KBM-7 (cell line): ENCODE measurements at places on chromosomes 7 and 10.
A peak's percentile ranks its signal among the peaks of the same experiment; 100 is the strongest.

- DNase-seq: no peak
These were observed 162.3 kb upstream of the NPS start for GRCh38 chr10:127386606-127387327.

- DNase-seq: peak; percentile 11
These were observed 79.5 kb upstream of the PCBD1 start for GRCh38 chr10:70967591-70968587.

DNA sequence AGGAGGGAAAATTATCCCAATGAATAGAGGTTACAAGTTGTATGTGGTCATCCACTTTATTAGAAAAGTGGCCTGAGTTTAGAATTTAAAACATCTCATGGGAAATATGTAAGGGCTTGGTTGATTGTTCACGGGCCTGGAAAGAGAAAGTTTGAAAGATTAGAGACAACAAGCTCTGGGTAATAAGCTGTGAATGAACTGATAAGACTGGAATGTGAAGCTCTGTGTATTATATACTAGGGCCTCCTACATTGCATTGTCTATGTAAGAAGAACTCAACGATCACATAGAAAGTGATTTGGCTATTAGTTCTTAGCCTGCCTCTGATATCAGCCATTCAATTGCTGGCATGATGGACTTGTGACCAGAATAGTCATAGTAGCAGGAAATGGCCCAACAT lies 199.2 kb upstream of the MAGI2 start:
- DNase-seq: no peak

DNA sequence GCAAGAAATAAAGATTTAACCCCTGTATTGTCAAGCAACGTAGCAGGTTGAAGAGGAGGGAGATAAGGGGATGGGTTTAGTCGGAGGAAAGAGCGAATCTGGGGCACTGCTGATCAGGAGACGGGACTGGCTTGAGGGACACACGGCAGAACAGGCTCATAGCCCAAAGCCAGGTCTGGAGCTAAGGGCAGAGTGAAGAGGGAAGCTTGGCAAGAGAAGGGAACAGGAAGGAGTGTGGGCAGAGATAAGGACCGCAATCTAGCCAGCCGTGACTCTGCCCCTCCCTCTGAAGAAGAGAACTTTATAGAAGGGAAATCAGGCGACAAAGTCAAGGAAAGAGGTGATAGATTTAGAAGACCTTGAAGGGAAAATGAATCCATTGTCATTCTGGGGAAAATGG lies 67.6 kb downstream of the CAV1 start:
- DNase-seq: peak; percentile 97

GRCh38 chr10:106082865-106083264 lies 1081.6 kb downstream of the SORCS1 start:
- DNase-seq: no peak

DNA sequence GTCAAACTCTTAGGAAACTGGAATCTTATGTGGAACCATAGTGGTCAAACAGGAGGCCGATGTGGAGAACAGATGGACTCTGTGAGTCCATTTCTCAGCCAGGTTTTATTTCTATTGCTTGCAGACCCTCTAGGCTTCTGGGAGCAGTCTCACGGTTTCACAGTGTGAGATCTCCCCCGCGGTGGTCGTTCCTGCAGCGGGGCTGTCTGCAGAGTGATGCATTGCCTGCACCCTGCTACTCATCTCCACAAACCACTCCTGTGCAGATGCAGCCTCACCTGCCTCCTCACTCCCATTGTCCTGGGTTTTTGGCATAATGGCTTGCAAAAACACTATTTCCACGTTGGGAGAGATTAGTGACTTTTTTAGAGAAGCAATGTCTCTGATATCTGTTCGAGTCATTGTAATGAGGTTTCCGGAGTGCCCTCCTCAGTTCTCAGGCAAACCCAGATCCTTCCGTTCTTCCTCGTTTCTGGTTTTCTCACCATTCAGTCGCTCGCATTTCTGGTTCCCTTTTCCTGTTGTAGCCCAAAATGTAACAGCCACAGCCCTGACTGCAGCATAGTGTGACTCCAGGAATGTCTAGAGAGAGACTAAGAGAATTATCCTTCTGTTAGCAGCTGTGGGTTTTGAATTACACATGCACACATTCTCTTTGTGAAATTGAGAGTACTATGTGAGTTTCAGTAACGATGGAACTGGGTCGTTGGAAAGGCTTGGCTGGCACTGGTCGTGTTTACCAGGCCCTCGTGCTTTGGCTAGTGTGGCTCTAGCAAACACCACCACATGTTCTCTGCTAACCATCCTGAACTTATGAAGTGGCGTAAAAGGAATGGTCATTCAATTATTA lies 30.2 kb downstream of the ACADSB start:
- peak; percentile 84 for DNase-seq

DNA sequence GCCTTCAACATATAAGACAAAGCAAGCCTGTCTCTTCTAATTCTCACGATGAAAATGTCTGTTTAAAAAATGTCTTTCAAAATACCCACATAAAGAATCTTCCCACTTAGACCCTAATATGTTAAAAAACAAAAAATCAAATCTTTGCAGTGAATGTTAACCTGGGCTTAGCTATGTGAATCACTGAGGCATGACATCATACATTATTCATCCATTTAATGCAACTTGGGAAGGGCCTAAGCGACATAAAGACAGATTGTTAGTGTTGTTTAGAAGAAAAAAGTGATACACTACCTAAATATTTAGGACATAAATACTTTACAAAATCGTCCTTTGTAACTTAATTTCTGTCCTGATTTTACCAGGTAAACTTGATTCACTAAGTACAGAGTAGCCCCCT lies 648.5 kb upstream of the NRP1 start:
- DNase-seq: no peak

GRCh38 chr7:3154317-3154716 lies 110.7 kb upstream of the CARD11 start:
- no peak for DNase-seq

DNA sequence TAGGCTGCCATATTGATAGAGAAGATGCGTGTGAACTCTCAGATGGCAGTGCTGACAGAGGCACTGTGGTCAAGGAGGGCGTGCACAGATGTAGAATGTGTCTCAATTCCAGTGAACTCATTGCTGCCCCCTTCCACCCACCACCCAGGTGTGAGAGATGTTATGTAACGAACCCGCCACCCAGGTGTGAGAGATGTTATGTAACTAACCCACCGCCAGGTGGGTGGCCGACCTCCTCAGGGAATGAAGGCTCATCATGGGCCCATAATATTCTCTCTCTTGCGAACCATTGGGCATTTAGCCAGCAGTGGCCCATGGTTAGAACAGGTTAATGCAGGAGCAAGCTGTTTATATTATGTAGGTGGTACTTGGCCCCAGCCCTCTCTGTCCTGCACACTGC lies 140.4 kb upstream of the MTPN start:
- no peak for DNase-seq

DNA sequence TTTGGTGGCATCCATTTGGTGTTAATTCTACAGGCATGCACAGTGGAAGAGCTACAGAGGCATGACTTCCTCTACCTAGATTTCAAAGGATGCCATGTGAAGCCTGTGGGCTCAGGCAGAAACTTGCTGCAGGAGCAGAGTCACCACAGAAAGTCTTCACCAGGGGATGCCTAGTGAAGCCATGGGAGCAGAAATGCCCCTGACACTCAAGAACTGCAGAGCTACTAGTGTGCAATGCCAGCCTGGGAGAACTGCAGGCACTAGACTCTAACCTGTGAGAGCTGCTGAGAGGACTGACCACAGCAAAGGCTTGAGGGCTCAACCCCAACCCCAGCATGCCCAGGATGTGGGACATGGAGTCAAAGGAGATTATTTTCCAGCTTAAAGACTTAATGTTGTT lies 3.9 kb downstream of the OR9A2 start:
- DNase-seq: no peak

DNA sequence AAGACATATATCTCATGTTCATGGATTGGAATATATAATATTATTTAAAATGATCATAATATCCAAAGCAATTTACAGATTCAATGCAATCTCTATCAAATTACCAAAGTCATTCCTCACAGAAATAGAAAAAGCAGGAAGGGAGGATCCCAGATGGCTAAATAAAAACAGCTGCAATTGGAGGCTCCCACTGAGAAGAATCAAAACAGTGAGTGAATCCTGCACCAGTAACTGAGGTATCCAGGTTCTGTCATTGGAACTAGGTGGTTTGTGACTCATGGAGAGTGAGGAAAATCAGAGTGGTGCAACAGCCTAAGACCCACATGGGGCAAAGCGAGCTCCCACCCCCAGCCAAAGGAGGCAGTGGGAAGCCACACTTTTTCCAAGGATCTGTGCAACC lies 128.4 kb downstream of the MTERF1 start:
- no peak for DNase-seq

DNA sequence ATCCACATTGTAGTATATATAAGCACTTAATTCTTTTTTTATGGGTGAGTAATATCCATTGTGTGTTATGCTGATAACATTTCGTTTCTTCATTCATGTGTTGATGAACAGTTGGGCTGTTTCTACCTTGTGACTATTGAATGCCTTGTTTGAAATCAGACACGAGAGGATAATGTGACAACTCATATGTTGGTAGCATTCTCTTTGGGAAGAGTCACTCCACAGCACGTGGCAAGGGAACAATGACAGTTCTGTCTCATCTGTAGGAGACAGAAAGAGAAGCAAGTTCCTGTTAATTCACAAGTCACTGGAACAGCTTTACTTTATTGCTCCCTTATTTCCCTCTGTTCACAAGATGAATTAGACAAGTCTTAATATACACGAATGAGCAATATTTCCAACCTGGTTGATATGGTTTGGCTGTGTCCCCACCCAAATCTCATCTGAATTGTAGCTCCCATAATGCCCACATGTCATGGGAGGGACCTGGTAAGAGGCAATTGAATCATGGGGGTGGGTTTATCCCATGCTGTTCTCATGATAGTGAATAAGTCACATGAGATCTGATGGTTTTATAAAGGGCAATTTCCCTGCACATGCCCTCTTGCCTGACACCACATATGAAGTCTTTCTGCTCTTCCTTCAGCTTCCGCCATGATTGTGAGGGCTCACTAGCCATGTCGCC lies 125.3 kb downstream of the SEC23IP start:
- no peak for DNase-seq

DNA sequence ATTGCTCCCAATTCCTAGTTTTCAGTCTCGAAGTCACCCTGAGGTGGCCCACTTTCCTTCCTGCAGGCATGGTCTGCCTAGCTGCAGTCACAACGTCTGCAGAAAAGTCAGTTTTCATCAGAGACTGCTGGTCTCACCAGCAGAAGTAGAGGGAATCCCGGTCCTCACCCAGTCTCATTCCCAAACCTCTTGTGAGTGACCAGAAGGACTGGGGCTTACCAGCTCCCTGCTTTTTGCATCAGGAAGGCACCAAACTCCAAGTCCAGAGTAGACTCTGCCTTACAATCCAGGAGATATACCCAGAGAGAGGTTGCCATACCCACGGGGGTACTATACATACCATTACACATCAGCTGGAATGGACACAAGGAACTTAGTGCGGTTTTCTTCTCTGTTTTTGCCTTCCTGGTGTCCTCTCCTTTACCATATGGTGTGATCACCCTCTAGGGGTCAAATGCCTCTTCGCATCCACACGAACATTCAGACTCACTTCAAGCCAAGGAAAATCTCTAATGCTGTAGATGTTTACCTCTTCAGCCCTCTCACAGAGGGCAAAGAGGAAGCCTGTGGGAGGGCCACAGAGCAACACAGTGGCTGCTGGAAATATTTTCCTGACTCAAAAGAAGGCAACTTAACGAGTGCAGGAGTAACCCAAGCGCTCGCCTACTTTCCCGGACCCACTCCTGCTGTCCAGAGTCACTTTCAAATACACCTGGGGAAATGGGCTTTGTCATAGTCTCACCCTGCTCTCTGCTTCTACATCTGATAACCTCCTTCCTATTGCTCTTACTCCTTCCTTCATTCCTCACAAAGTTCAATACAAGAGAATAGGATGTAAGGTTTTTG lies 220.9 kb downstream of the C7orf25 start:
- peak; percentile 42 for DNase-seq

GRCh38 chr7:108079648-108080591 lies 50.2 kb downstream of the LAMB4 start:
- DNase-seq: no peak

- DNase-seq: no peak
These were observed 128.4 kb upstream of the PALS2 start for GRCh38 chr7:24444666-24445440.

GRCh38 chr10:51119441-51119840 lies 45.2 kb downstream of the PRKG1 start:
- DNase-seq: no peak

DNA sequence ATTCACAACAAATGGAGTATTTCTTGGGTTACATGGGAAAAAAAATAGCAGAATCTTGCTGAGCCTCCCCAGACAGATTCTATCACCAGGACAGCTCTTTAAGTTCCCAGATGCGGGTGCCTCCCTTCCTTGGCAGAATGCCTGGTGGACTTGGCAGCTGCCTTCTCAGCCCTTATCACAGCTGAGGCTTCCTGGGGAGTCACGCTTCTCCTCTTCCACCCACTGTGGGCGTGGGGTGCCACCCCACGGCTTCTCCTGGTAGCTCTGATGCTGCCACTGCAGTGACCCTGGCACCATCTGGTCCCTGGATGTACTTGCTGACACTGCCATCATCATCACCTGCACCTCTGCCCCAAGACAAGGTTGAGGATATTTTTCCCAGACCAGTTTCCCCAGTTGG lies 16.2 kb upstream of the NME8 start:
- DNase-seq: peak; percentile 70

GRCh38 chr10:43208147-43209073 lies 58.5 kb downstream of the RASGEF1A start:
- DNase-seq: no peak

- no peak for DNase-seq
These were observed 229.1 kb upstream of the AKR1E2 start for GRCh38 chr10:4596951-4597350.

DNA sequence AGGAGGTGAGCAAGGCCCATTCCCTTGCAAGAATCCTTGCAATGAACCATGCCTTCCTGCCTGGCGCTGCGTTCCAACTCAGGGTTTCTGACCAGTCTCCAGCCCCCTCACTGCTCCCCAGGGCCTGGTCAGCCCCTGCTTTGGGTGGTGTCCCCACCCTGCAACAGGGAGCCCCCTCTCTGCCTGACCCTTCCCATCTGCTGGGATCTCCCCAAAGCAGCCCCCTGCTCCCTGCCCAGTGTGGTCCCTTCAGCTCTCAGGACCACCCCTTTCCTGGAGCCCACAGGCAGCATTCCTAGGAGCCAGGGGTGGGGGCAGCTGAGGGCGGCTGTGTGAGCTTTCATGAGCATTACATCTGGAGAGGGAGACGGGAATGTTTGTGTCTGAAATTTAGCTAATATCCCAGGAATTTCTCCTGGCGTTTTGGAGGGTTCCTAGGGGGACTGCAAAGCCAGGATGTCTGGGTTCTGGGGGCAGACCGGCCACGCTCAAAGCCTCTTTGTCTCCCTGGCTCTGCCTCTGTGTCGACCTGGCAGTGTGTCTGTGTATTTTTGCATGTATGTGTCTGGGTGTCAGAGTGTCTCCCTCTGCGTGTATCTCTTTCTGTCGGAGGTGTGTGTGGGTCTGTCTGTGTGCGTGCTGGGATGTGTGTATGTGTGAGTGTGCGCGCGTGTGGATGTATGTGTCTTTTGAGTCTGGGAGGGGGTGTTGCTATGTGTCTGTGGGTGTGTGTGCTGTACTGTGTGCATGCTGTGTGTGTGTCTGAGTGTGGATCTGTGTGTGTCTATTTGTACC lies 300.5 kb upstream of the ZMIZ1 start:
- DNase-seq: no peak
